ENCODE measurements at places on chromosomes 16 and 17.

DNA sequence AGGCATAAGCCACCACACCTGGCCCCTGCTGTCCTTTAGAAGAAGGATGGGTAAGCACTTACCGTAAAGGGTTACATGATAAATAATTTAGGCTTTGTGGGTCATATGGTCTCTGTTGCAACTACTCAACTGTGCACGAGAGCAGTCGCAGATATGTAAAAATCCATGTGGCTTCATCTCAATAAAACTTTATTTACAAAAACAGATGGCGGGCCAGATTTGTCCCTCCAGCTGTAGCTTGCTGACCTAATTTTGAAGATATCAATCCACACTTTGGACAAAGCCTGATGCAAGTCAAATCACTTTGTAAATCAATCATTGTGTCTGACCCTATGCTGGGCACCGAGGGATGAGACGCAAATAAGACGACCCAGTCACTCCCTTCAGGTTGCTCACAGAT, 12.1 kb downstream of the TEKT5 start:
- DNase-seq, result no peak

DNA sequence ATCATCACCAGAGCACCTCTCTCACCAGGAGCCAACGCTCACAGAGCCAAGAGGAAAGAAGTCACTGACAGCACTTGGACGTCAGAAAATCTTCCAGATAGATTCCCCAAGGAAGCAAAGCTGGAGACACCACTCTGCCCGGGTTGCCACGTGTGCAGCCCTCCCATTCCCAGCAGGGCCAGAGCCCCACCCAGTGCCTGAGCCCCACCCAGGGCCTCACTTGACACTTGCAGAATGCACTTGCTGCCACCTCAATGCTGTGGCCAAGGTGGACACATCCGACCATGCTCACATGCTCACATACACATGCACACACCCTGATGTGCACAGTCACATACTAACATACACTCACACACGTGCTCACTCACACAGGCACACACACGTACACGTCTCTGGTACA, 240.7 kb downstream of the RBFOX3 start:
- DNase-seq, result no peak

DNA sequence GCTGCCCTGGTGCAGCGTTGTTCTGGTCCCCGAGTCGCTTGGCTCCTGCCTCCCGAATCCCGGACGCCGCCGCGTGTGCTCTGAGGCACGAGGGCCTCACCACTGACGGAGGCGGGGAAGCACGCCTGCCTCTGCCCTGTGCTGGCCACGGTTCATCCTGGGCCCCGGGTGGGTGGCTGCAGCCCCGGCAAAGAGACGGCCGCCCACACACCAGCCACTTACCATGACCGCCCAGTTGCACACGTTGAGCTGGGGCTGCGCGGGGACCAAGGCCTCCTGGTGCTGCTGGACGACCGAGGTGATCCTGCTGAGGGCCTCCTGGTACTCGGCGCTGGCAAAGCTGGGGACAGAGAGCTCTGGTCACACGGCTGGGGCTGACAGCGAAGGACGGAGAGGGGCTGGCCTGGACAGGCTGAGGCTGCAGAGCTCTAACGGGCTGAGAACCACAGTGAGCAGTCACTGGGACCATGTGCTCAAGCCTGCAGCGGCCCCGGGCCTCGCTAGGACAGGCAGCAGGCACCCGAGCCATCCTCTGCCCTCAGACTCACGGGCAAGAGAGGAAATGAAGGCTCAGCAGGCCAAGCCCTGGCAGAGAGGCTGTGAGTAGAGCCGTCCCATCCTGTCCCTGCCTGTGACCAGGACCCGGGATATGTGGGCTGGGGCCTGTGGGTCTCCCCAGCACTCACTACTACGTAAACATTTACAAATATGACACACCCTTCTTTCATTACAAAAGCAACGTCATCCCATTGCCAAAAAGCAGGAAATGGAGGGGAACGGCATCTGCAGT, 6.3 kb upstream of the APRT start:
- no peak for DNase-seq

GRCh38 chr17:19651451-19652238, 3.1 kb downstream of the ALDH3A2 start:
- DNase-seq, result no peak

- no peak for DNase-seq
Measured at GRCh38 chr17:74524653-74525464, 6.4 kb downstream of the CD300LB start.

- DNase-seq, result no peak
Measured at GRCh38 chr16:53913920-53914319, 210.0 kb downstream of the FTO start.

DNA sequence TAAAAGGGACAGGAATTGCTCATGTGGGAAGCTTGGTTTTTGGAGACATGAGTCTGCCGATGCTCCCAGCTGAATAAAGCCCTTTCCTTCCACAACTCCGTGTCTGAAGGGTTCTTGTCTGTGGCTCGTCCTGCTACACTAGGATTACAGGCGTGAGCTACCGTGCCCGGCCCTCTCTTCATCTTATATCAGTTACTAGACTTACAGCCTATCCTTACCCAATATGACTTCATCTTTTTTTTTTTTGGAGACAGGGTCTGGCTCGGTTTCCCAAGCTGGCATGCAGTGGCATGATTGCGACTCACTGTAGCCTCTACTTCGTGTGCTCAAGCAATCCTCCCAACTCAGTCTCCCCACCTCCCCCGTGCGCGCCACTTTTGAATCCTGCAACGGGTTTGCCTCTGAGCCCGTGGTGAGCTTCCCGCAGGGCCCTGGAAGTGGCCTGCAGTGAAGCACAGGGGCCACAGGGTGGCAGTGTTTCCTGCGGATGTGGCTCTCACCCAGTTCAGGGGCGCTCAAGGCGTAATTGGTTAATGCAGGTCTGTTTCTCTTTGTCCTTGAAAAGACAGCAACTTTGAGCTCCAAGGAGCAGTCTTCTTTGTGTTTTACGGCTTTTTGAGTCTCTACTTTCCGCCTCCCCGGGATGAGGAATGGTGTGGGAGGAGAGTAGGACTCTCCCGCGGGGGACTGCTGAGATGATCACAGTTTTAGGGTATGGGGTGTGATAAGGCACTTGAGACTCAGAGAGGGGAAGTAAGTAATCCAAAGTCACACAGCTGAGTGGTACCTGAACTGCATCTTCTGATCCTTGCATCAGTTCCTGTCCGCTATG, 22.7 kb upstream of the GPRC5B start:
- no peak for DNase-seq

GRCh38 chr17:12133183-12133582, 112.5 kb downstream of the MAP2K4 start:
- DNase-seq, result no peak

DNA sequence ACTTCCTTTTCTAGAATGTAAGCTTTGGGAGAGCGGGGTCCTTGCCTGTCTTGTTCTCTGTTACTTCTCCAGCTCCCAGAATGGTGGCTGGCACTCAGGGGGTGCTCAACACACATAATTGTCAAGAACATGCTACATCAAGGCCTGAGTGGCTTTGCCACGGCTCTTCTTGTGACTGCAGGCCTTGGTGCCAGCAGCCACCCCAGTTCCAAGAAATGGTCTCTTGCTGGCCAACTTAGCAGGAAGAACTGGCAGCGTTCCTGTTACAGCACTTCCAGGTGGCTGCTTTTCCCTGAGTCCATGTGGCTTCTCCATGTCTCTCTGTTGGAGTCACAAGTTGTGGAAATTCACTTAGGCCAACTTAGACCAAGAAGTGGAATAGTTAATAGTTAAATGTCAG, 36.1 kb downstream of the PRKCB start:
- no peak for DNase-seq

GRCh38 chr16:28067604-28068379, 4.3 kb upstream of the GSG1L start:
- no peak for DNase-seq

DNA sequence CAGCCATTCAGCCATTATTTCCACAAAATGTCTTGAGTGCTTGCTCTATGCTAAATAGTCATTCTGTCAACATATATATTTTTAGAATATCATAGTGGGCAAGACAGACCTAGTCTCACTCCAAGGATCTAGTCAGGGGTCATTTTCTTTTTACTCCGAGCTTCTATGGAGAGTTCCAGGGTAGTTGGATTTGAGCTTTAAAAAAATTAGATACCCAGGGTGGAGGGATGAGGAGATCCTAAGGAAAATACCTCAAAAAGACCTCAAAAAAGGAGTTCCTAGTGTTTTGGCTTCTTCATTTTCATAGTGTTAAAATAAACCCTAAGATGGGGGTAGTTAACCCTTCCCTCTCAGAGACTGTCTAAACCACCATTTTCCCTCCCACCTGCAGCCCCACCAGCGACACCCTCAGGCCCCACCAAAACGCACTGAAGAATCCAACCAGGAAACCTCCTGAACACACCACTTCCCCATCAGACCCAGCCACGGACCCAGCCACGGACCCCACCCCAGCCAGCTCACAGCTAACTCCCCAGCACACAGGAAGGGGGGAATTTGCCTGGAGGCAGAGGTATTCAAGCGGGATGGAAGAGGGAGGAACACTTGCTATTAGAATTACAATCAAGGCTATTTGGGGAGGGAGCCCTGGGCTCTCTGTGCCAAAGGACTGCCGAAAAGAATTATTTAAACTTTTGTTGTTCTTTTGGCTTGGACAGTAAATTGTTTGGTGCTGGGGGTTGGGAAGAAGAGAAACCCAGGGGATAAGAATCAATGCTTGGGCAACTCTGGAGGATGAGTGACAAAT, 2.2 kb downstream of the ETV4 start:
- DNase-seq, result no peak

DNA sequence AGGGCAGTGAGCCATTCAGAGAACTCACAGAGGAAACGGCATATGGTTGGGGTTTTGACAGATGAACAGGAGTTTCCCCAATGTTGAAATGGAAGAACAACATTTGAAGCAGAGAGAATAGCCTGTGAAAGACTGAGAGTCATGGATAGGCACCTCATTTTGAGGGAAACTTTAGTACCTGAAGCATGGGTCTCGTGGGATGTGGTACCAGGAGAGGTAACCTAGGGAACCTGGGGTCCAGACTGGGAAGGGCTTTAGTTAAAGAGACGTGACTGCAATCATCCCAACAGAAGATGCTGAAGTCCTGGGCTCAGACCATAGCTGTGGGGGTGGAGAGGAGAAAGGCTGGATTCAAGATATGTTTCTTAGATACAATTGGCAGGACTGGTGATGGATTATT, 137.8 kb upstream of the CCL2 start:
- DNase-seq, result no peak

DNA sequence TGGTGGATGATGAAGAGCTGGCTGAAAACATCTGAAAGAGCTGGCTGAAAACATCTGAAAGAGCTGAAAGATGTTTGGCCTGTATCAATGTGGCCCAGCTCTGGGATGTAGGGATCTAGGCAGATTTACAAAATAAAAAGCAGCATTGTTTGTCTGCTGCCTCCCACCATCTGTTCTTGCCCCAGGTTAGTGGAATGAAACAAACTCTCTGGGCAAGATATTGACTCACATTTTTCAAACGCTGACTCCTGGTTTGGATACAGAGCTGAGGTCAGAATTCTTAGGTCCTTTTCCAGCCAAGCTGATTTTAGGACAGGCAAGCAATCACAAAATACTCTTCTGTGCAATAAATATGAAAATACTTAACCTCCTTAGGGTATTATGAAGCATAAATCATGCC, 139.0 kb downstream of the STX8 start:
- no peak for DNase-seq

- DNase-seq, result no peak
Measured at GRCh38 chr16:27222249-27223225, 19.2 kb downstream of the KDM8 start.

DNA sequence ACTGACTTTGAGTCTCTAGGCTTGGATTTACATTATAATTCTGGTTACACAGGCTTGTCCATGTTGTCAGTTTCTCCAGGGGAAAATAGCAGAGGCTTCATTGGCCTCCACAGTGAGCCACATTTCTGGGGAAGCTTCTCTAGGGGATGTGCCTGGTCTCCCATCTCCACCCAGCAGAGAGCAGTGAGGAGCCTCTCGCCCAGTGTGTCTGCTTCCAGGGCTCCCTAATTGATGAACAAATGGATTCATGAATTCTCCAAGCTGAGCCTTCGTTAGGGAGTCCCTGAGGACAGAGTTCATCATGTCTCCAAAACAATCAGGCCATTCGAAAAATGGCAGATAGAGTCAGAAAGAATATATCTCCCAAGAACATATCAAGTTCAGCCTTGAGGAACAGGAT, 162.4 kb upstream of the TOX3 start:
- no peak for DNase-seq

GRCh38 chr16:81469710-81470535, 25.3 kb downstream of the CMIP start:
- DNase-seq, result no peak

GRCh38 chr16:6335072-6335471, 997.6 kb upstream of the RBFOX1 start:
- no peak for DNase-seq

GRCh38 chr17:78168903-78169793, 767 bp downstream of the SYNGR2 start:
- DNase-seq, result peak; percentile 45

DNA sequence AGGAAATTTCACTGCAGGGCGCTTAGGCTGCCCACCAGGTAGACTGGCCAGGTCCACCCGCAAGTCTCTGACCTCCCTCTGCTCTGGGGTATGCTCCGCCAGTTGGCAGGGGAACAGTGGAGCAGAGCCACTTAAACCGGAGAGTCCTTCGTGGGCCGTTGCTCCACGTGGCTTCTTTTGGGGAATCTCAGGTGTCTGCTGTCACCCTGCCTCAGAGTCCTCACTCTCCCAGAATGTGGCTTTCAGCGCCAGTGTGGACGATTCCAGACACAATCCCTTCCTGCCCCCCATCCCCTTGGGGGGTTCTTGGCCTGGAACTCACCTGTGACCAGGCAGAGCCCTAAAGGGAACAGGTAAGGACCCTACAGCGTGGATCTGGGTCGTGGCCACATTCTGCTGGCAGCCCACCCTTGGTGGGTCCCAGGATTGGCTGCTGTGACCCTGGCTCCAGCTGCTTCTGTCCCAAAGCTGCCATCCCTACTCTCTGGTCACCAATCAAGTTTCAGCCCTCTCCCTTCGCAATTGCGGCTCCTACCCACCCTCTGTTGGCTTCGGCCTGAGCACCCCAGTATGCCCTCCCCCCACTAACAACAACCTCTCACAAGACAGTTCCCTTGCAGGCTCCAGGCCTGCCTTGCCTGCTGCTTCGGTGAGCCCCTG, 22.2 kb downstream of the DHRS7C start:
- DNase-seq, result no peak

- DNase-seq, result no peak
Measured at GRCh38 chr16:89761304-89761922, 40.1 kb downstream of the ZNF276 start.
